ENCODE measurements at places on chromosomes 11 and 22. TPM values are rescaled to one million over a fixed set of nuclear protein-coding genes. Genes with fewer than 3 reads are reported as not detected.
A peak's percentile ranks its signal among the peaks of the same experiment; 100 is the strongest.

DNA sequence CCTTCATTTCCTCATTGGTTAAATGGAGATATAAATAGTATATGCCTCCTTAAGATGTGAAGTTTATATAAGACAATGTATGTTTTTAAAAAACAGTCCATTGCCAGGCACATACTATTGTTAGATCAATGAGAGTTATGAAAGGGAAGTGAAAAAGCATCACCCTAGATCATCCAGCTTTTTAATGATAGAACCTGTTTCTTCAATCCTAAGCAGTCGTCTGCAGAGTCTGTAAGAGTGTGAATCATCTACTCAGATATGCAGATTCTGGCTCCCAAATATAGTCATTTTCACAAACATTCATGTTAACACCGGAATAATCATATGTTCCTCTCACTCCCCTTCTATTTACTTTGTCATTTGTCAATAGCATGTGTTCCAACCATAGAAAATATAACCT is 65.3 kb upstream of the SLN start:
- ATAC-seq, result no peak

The NCR3LG1 gene
- total RNA-seq, result 2.7 TPM

The NCAM1 gene
- total RNA-seq, result 78.9 TPM

DNA sequence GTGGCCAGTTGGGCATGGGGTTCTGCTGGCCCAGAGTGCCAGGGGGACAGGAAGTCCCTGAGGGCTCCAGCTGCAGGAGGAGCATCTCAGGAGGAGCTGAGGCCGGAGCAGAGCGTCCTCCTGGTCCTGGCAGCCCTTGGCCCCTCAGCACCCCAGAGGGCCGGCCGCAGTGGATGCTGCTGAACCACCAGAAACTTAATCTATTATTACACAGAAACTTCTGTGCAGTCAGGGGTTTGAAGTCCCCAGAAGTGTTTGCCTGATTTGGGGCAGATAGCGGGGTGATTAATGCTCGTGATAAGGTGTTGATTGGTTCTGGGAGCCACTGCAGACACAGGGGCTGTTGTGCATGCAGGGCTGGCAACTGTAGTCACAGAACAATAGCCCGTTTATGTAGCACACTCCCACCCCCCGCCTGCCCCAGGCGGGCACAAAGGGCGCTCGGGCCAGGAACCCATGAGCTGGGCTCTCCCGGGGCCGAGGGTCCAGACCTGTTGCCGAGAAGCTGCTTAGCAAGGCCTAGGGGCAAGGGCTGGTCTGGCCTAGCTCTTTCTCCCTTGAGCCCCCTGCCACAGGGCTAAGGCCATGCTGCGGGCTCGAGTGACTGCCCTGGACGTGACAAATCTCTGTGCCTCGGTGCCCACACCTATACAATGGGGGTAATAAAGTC is 29.0 kb upstream of the KCNQ1OT1 start:
- ATAC-seq, result no peak

DNA sequence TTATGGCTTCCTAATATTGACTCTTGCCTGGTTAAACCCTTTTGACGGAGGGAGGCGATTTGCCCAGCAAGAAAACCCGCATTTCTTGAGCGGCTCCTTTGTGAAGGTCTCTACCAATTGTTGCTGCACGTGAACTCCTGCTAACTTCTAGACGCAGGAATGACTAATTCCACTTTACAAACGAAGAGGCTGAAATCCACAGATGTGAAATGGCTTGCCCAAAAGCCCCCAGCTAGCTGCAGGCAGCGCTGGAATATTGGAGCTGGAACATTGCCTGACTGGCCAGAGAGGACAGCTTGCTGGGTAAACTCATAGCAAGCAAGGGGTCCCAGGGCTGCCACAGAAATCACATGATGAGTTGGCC is 542 bp downstream of the GCAT start:
- ATAC-seq, result no peak

DNA sequence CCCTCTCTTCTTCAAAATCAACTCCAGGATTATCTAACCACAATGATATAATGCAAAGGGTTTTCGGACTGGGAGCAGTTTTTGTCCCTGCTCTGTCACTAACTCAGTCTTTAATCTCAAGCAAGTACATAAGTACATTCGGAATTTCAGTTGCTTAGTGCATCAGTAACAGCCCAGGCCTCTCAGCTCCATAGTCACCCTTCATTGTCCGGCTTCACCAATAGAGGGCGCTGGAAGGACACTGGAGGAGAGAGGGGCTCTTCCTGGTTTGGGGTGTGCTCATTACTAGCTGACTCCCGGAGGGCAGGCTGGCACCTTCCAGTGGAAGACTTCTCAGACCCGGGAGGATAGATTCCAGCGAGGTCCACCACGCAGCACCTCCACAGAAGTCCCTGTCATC is 90.4 kb upstream of the PDGFD start:
- no peak for ATAC-seq

- ATAC-seq, result no peak
Observed at GRCh38 chr11:112396076-112396475, 135.4 kb upstream of the PLET1 start.

DNA sequence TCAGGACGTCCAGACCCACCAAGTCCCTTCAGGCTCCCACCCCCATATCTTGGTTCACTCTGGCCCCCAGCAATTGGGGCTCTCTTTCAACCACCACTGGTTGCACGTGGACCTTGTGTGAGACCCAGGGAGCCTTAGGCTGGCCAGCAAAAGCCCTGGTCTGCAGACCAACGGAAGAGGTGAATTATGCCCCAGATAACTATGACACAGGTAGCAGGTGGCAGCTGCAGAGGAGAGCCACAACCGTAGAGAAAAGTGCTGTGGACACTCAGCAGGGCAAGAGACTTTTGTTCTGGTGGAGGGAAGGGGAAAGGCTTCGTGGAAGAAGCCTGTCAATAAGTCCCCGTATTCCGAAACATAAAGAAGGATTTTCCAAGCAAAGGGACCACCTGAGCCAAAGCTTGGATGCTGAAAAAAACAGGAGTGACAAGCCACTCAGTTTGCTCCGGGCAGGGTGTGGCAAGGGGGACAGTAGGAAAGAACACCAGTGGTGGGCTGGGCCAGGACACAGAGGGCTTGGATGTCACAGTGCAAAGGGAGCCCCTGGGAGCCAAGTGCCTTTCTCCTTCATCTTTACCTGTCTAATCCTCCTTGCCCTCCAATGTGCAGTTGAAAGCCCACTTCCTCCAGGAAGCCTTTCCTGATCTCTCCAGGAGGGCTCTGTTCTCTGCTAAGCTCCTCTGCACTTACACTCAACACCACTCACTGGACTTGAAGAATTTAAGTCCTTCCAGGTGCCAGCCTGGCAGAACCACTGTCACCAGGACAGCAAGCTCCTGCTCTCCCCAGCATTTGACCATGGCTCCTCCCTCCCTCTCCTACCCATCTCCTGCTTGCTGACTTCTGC is 264.7 kb downstream of the BUD13 start:
- ATAC-seq, result no peak

The C11orf91 gene
- total RNA-seq, result not detected

- ATAC-seq, result no peak
Observed at GRCh38 chr11:128300785-128301184, 286.6 kb downstream of the ETS1 start.

DNA sequence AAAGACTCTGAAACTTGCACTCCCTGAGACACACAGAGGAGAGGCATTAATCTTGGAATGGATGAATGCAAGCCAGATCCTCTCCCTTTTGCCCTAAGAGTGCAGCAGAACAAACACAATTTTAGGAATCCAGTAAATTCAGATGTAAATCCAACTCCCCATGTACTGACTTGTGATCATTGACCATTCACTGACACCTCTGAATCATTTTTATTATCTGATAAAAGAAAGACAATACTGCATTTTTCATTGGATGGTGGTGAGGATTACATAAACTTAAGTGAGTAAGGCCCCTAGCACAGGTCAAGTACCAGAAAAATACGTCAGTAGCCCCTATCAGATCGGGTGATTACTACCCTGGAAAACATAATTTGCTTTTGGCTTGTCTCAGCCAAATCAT is 782.9 kb upstream of the API5 start:
- no peak for ATAC-seq

The KCNQ1 gene
- 4.0 TPM for total RNA-seq

- no peak for ATAC-seq
Observed at GRCh38 chr22:46984751-46985506, 222.5 kb downstream of the TBC1D22A start.

DNA sequence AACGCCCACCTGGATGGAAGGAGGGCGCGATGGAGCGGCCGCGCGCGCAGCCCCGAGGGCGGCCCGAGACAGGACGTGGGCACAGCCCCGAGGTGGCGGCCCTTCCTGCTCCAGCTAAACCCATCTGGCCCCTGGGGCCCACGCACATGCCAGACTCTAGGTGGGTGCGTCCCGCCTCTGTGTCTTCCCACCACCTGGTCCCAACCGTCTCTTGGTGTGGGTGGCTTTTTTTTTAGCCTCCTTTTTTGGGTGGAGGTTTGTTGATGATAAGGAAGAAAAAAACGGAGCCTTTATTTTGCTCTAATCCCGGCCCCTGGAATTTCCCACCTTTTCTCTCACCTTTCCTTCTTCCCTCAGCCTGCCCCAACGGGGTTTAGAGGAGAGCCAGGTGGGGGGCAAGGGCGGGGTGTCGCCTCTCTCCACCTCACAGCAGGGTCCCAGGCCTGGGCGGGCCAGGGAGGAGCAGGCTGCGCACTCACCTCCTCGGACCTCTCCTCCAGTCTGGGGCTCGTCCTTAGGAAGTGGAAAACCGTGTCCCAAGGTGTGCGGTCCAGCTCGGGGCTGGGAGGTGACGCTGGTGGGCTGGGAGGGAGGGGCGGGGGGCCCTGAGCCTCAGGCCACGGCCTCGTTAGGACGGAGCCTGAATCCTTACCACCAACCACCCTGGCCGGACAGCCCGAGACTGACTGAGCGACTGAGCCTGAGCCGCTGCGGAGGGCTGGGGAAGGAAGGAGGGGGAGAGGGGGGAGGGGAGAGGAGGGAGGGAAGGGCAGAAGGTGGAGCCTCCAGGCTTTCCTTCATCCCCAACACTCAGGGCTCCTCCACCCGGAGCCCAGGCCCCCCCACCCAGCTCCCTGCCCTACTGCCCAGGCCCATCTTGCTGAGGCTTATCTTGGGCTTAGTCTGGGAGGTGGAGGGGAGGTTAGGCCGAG is at the start of gene SOX10:
TSS of gene SOX10 (minus strand) at position 696 of the 932 bp plus-strand sequence. CDS start 771 bp downstream, outside the sequence.
- ATAC-seq, result no peak

DNA sequence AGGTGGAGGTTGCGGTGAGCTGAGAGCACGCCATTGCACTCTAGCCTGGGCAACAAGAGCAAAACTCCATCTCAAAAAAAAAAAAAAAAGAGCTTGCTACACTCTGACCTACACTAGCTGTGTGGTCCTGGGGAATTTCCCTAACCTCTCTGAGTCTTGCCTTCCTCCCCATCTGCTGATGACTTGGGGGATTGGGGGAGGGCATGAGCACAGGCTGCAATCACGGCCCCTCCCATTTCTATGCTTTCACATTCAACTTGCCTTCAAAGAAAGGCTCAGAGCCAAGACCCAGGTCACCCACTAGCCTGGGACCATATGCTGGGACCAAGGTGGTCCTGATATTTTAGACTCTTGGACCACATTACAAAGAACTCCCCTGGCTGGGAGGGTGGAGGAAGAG is 39.8 kb upstream of the TEF start:
- ATAC-seq, result no peak

DNA sequence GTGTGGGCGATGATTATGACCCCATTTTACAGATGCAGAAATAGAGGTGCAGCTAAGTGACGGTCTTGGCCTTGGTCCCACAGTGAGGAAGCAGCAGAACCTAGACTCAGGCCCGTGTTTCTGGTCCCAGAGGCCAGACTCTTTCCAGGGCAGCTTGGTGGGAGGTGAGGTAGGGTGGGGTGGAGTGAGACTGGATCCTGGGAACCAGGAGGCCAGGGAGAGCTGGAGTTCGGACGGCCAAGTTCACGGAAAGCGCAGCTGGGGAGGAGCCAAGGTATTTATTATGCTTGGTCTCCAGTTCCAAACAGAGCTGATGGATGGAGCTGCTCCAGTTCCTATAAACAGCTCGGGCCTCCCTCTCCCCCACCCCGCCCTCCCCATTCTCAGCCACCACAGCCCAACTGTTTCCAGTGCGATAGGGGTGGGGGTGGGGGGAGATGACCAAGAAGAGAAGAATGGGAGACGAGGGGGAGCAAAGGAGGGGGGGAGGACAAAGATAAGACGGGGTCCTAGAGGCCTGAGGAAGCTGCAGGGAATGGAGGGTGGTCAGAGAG is 16.2 kb downstream of the LRRC32 start:
- ATAC-seq, result peak; percentile 66

- ATAC-seq, result no peak
Observed at GRCh38 chr11:26063915-26064314, 268.0 kb upstream of the ANO3 start.
